ENCODE measurements at places on chromosomes 12 and 14.
A peak's percentile ranks its signal among the peaks of the same experiment; 100 is the strongest.

DNA sequence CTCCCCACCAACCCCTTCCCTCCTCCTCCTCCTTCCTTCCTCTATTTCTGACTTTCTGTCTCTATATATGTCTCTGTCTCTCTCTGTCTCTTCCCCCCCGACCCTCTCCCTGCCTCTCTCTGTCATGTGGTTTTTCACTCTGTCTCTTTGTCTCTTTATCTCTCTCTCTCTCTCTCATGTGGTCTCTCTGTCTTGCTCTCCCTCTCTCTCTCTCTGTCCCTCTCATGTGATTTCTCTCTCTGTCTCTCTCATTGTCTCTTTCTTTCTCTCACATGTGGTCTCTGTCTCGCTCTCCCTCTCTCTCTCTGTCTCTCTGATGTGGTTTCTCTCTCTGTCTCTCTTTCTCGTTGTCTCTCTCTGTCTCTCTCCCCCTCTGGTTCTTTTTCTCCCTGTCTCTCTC, 59.3 kb downstream of the PHETA1 start:
- no peak for DNase-seq

DNA sequence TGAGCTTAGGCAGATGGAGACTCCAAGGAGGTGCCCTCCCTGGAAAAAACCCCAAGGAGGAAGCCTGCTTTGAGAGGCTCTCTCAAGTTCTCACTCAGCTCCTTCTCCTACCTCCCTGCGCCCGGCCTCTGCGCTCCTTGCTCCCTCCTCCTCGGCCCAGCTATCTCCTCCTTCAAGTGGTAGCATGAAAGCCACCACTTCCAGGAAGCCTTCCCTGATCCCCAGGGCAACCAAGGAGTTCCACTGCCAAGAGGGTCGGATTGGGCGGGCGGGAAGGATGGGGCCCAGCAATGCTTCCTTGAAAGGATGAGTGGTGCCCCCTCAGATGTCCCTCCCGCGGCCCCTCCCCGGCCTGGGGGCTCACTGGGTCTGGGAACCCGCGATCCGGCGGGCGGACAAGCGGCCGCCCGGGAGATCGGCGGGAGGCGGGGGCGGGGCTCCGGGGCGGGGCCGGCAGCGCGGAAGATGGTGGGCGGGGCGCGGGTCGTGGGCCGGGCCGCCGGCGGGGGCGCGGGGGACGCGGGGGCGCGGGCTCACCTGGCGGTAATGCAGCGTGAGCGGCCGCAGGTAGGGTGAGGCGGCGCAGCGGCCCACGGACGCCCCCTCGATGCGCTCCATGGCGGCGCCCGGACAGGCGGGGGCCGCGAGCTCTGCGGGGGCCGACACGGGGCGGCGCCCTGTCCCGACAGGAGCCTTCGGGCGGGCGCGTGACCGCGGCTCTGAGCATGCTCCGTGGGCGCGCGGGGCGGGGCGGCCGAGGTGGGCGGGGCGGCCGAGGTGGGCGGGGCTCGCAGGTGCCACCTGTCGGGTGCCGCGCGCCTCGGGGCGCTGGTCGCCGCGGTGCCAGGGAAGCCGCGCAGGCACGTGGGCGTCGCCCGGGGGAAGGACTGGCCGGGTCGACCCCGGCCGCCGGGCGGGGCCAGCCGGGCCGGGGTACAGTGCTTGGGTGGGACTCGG, at the start of gene NUDT14:
NUDT14 (minus strand) TSS at position 721 of the 957 bp plus-strand sequence; CDS start at position 618, 103 bp downstream.
- DNase-seq, result peak; percentile 66

- DNase-seq, result peak; percentile 36
These were observed 778 bp downstream of the SLC8B1 start for GRCh38 chr12:113333877-113334785.

GRCh38 chr12:46259071-46259470, 9.8 kb downstream of the SLC38A1 start:
- DNase-seq, result no peak

DNA sequence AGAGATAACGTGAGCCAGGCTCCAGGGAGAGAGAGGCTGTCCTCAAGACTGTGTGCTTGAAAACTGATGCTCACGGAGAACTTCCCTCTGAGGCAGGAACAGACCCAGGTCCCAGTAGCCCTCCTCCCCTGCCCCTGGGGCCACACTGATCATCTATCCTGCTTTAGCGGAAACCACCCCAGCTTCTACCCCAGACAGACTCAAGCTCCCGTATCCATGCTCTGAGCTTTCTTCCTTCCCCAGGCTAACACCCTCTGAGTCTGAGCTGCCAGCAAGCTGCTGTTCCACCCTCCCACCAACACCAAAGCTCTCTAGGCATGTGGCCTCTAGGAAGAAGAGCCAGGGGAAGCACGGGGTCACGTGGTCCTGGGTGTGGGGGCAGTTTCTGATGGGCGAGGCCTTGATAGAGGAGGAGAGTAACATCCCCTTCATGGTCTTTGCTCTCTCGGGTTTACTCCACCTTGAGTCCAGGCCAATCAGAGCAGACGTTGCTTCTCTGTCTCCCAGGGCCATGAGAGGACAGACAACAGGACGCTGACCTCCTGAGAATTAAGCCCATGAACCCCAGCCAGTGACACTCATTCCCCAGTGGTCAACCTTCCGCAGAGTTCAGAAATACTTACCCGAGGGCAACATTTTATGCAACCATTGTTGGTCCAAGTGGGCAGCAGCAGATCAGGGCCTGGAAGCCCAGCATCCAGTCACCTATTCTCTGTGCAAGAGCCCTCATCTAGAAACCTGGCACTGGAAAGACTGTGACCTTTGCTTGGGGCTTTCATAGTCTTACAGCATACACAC, 1.4 kb downstream of the PCK2 start:
- peak; percentile 43 for DNase-seq

- DNase-seq, result no peak
These were observed 316.2 kb downstream of the NPAS3 start for GRCh38 chr14:33254861-33255395.

DNA sequence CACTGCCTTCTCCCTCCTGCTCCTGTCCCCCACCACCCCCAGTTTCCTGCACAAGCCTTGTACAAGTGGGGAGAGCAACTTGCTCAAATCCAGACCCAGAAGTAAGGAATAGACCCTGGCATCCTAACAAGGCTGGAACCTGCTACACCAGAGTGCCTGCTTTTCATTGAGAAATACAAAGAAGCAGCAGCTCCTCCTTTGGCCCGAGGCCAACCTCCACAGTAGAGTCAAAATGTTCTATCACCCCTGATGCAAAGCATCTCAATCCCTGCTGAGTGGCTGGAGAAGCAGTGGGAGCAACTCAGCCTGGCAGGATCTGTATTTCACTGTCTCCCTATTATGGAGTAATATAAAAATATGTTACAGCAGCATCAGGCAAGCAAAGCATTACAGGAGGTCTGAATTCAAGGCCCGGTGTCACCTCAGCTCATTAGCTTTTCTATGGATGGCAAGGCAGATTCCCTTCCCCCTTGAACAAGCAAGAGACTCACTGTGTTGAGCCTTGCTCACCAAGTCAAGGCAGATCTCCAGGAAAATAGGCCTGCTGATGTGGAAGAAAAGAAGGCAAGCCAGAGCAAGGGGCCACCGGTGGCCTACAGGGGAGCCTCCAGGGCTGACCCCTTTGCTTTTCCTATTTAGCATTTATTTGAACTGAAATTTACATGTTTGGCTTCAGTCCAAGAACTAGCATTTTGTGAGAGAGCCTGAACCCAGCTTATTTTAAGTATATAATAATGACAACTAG, 186.3 kb upstream of the EGLN3 start:
- no peak for DNase-seq
